Activated CD8-positive, alpha-beta T cell treated with anti-CD3 and anti-CD28 coated beads for 36 hours (primary cell): ENCODE measurements at places on chromosomes 5 and 9. TPM values are rescaled to one million over a fixed set of nuclear protein-coding genes. Genes with fewer than 3 reads are reported as not detected.

The ECSCR gene
- total RNA-seq = 0.25 TPM

DNA sequence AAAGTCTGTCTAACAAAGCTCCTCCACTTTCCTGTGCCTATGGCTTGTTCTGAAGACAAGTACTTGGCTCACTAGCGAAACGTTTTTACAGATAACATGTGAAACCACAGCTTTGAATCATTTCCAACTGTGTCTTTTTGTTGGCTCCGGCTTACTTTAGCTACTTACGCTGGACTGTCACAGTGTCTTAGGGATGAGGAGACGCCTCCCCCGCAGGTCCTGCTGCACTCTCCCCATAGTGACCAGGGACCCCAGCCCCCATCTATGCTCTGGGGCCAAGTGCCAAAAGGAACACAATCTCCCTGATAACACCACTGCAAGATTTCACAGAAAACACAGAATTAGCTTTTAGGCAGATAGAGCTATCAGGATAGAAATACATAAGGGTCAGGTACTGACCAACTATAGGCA is 219.1 kb downstream of the ADAMTS6 start:
- no peak overlapping the region for H3K4me3 ChIP-seq
- no peaks in the 10 kb centered on the region for H3K36me3 ChIP-seq
- DNase-seq = no peak
- no peak overlapping the region for H3K27ac ChIP-seq
- no peaks in the 10 kb centered on the region for H3K4me1 ChIP-seq

DNA sequence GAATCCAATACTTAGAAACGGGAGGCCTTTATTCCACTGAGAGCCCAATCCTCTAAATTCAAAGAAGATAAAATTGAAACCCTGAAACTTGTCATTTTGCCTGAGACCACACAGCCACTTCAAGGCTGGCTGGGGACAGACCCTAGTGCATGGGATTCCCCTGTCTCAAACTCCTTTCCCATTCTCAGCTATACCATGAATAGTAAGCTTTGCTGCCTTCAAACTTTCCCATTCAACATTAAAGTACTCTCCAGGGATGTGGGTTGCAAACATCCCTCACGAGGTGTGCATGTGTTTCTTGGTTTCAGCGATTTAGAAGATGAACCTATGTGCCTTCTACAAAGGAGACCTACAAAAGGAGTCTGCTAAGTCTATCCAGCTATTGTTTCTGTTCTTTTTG is 64.6 kb downstream of the GABRB2 start:
- H3K4me1 ChIP-seq = no peaks in the 10 kb centered on the region
- no peaks in the 10 kb centered on the region for H3K36me3 ChIP-seq
- H3K27ac ChIP-seq = no peak overlapping the region
- no peak overlapping the region for H3K4me3 ChIP-seq

- no peaks in the 10 kb centered on the region for H3K27me3 ChIP-seq
- H3K4me1 ChIP-seq = no peaks in the 10 kb centered on the region
- DNase-seq = no peak
- H3K4me3 ChIP-seq = no peak overlapping the region
These were observed 70.3 kb upstream of the ATP10B start for GRCh38 chr5:160922311-160922710.

- H3K4me1 ChIP-seq = no peaks in the 10 kb centered on the region
- no peak overlapping the region for H3K27ac ChIP-seq
- H3K27me3 ChIP-seq = peaks cover 3% of the 10 kb centered on the region
- no peak for DNase-seq
- H3K36me3 ChIP-seq = no peaks in the 10 kb centered on the region
- H3K4me3 ChIP-seq = no peak overlapping the region
These were observed 173.3 kb upstream of the SEMA6A start for GRCh38 chr5:116747881-116748280.
